HTR-8/SVneo (cell line): ENCODE measurements at places on chromosomes 1 and 21.
A peak's percentile ranks its signal among the peaks of the same experiment; 100 is the strongest.

DNA sequence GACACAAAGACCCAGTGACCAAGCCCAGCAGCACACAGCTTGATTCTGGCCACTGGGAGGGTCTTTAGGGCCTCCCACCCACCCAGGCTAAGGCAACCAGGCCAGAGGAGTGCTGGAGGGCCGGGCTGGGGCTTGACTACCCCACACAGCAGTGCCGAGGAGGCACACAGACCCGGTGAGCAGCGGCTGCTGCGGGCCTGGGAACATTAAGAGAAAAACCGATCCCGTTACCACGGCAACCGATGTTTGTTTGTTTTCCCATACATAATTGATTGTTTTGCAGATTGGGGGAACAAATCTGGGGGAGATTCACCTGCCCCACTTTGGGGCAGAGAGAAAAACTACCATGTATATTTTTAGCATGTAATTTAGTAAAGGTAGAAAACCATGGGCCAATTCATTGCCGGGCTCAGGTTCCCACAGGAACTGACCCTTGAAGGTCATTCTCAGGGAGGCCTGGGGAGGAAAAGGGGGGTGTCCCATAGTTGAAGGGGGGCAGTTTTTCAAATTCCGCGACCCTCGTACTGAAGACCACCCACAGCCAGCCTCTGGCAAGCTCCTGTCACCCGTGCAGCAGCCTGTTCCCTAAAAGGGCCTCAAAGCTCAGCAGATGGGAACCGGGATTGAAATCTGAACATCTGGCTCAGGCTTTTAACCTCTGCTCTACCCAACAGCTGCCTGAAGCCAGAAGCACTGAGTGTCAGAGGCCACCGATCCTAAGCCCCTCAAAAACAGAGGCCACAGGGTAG is 35.3 kb downstream of the CHD5 start:
- no peak for DNase-seq

- no peak for DNase-seq
Measured at GRCh38 chr21:45352621-45353139, 52.3 kb upstream of the COL18A1 start.

- DNase-seq: no peak
Measured at GRCh38 chr1:56535939-56536338, 43.4 kb downstream of the PLPP3 start.

GRCh38 chr1:53172426-53173128 is 24.0 kb upstream of the CPT2 start:
- peak; percentile 48 for DNase-seq

DNA sequence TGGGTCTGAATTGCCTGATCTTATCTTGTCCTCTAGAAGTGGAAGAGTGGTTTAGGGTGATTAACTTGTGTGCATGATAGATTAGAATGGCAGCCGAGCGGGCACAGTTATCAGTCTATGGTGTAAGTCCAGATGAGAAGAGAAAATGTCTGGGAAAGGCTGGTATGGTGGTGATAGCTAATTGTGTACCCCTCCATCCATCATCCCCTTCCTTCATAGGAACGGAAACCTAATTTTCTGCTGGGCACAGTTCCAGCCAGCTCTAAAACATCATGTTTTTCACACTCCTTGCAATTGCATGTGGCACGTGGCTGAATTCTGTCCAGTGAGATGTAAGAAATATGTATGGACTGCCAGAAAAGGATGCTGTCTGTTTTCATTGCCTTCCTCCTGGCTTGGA is 40.9 kb upstream of the ZP4 start:
- DNase-seq: no peak

DNA sequence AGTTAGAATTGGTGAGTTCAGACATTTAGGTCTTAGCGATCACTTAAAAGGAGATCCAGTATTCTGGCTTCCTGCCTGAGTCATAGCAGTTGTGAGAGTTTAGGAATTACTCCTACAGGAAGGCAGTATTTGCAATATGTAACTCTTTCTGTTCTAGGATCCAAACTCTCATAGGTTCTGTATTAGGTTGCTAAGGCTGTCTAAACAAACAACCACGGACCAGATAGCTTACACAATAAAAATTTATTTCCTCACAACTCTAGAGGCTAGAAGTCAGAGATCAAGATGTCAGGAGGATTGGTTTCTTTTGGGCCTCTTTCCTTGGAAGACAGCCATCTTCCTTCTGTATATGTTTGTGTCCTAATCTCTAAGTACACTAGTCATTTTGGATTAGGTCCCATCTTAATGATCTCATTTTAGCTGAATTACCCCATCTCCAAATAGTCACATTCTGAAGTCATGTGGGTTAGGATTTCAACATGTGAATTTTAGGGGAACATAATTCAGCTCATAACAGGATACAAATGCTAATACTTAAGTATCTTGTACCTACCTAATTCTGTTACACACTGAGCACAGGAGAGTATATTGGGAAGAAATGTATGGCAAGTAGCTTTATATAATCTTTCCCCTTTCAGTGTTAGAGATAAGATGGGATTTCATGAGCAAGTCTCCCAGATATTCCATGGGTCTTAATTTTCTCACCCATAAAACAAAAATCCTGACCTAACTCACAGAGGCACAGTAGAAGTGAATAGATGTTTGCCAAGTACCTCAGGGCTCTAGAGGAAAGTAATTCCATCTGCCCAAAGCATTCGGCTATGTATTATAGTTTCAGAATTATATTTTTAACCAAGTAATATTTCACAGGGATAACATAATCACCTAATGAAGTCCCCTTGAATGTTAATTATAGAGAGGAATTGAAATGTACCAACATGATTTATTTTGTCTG is 144.4 kb downstream of the PTBP2 start:
- peak; percentile 11 for DNase-seq

- DNase-seq: no peak
Measured at GRCh38 chr1:156963621-156964020, 43.2 kb downstream of the LRRC71 start.

DNA sequence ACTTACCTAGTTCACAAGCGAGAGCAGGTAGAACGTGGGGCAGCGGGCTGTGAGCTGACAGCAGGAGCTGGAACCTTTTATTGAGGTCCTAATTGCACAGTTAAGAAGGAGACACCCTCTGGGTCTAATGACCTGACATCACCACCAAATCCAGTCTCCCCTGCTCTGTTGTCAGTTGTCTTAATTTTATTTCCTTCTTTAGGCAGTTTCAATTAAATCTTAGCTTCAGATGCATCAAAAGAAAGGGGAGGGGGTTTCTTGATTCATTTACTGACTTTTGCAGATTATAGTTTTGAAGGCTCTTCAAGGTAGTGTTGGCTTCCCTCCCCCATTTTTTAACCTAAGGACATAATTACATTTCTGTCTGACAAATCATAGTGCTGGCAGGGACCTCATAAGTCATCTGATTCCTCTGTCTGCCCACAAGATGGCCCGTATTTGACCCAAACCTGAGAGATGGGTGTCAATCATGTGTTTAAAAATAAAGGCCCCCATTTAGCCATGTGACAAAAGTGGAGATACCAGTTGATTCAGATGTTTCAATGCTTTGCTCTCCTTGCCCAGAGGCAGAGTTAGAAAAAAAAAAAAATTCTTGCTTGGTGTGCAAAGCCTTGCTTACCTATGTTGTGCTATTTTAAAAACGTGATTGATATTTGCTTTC is at the start of gene TCHHL1:
TSS of gene TCHHL1 (minus strand) at position 51 of the 661 bp plus-strand sequence. CDS start 921 bp downstream, outside the sequence.
- no peak for DNase-seq

DNA sequence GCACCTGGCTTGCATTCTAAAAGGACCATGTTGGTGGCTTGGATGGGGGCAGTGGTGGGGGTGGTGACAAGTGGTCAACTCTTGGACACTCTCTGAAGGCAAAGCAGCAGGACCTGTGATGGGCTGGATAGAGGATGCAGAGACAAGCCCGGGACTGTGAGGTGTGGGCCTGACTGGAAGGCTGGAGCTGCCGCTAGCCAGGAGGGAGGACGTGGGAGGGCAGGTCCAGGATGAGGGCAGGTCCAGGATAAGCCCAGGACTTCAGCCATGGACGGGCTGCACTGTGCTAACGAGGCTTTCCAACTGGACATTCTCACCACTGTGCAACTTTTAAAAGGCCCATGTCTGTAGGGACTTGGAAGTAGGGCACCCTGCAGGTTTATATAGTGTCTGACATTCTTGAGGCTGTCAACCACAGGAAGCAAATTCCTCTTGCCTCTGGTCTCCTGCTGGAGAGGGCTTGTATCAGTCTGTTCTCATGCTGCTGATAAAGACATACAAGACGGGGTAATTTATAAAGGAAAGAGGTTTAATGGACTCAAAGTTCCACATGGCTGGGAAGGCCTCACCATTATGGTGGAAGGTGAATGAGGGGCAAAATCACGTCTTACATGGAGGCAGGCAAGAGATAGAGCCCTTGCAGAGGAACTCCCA is 8.3 kb upstream of the C1orf167 start:
- no peak for DNase-seq

DNA sequence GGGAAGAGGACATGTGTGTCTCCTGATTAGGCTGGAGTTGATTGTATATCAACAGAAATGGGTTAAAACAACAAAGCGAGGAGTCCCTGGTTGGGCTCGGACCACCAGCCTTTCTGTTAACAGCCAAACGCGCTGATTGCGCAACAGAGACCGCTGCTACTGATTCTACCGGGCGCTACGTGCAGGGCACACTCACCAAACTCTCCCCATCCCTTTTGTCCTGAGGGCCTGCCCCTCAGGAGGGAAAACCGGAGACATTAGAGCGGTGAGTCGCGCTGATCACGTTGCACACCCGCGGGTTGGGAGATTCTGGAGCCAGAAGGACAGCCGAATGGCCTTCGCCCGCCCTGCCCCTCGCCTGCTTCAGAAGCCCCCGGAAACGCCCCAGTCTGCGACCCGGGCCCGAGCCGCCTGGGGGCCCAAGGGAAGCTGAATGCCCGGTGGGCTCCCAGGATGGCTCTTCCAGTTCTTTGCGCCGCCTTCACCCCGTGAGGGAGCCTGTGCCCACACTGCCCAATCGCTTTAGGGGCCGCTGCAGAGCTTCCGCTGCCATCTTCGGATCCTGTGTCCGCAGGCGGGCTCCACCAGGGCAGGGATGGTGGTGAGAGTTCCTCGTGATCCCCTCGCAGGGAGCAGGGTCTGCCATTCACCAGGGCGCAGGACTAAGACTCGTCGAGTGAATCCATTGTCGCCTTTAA is 165.4 kb upstream of the NBPF11 start:
- DNase-seq: no peak

- no peak for DNase-seq
Measured at GRCh38 chr1:154607106-154607608, 829 bp downstream of the ADAR start.

DNA sequence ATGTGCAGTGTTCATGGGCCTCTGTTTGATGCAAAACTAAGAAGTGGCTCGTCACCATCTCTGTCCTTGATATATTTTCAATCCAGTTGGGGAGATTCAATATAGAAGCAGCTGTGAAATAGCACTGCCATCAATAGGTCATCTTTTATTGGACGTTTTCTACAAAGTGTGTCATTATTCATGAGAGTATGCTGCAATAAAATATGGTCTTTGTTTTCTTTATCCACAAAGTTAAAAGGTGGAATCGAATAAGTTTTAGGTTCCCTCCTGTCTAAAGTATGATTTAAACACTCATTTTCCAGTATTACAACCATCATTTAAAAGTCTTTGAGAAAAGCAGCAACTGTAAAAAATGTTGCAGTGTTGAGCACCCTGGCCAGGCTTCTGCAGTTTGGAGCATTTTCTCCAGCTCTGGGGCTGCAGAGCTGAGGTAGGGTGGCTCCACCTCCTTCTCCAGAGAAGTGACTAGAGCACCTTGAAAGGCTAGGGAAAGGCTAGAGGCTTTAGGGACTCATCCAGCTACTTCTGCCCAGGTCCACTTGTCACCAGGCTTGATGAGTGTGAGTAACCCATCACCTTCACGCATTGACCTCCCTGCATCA is 56.5 kb upstream of the DNAH14 start:
- DNase-seq: no peak

GRCh38 chr1:26027716-26028489 is 6.3 kb downstream of the EXTL1 start:
- no peak for DNase-seq

GRCh38 chr1:8359617-8360481 is 41.9 kb downstream of the SLC45A1 start:
- DNase-seq: no peak

DNA sequence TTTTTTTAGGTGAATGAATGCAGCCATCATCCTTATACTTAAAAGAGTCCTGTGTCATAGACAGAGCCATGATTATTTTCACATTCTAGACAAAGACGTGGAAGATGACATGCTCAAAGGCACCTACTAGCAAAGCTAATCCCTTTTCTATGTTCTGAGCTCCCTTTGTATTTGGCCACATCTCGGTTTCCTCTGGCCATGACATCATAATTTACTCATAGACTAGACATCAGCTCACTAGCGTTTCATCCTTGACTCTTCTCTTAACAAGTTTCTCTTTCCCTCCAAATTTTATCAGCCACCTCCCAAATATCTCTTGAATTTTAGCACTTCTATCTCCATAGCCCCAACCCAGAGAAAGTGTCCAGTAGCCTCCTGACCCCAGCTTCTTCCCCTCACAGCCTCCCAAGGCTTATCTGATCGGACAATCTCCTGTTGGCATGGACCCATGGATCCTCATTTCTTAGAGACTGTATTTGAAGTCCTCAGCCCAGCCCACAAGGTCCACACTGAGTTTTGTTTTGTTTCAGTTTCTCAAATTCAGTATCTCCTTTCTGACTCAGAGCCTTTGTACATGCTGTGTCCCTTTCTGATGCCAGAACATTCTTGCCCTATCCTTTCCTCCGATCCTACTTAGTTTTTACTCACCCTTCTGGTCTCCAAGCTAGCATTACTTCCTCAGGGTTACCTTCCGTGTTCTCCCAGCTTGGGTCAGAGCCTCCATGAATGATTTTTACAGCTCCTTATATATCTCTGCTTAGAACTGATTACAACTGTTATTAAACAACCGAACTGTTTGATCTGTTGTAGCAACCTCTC is 33.0 kb upstream of the EPS8L3 start:
- no peak for DNase-seq

DNA sequence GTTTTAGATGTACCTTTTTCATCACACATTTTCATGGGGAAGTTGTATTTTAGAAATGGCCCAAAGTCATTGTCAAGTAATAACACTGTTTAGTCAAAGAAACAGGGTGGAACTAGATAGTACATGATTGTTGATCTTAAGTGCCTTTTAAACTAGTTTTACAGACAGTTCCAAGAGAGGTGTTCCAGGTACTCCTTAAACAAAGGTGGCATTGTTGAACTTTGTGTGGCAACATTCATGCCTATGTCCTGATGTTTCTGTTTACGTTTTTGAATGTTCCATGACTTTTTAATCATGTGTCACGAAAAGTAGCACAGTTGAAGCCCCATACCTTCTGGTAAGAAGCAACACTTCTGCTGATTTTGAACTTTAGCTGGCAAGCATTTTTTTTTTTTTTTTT is 9.1 kb upstream of the SH3D21 start:
- no peak for DNase-seq

DNA sequence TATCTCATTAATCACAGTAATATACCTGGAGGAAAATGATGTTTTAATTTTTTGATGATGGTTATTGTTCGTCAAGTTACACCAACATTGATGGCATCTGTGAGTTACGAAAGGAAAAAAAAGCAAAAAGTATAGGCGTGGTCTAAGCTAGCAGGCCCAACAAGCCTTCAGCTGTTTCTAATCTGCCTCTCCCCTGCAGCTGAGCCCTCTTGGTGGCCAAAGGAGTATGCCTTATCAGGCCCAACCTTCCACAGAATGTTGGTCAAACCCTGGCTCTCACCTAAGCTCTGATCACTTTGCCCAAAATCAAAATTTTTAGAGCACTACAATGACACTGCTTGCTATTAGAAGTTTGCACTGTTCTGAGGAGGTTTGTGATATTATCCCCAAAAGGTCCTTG is 4.9 kb downstream of the C1orf105 start:
- no peak for DNase-seq

GRCh38 chr1:110408488-110408887 is 994 bp upstream of the LAMTOR5 start:
- DNase-seq: no peak
